ENCODE measurements at places on chromosomes 4 and X.

- no peak for DNase-seq
Observed at GRCh38 chrX:107716118-107716684, 59.4 kb downstream of the TSC22D3 start.

DNA sequence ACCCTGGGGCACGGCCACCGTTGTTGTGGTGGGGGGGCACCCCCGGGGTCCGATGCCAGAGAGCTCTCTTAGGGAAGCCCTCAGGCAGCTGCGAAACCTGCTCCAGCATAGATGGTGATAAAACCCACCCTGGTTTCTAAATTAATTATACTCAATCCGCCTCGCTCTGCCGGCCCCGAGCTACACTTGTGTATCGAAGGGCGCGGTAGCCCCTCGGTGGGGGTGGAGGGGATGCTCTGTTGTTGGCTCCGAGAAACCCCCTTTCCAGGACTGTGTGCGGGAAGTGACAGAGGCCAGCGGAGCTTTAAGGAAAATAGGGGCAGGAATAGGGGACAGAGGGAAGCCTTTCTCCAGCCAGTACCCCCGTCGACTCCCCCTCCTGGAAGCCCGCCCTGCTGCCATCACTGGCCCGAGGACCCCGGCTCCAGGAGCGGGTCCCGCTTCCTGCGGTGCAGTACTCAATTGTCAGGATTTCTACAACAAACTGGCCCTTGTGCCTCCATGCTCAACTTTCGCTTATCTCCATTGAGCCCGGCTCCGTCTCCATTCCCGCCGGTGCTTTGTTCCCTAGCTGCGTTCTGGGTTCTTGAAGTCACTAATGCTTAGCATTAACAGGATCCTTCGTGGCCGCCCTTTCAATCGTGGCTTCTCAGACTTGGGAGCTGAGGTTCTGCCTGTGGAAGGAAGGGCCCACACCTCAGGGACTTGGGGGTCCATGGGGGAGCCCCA is 408.2 kb downstream of the BCOR start:
- peak; percentile 10 for DNase-seq

DNA sequence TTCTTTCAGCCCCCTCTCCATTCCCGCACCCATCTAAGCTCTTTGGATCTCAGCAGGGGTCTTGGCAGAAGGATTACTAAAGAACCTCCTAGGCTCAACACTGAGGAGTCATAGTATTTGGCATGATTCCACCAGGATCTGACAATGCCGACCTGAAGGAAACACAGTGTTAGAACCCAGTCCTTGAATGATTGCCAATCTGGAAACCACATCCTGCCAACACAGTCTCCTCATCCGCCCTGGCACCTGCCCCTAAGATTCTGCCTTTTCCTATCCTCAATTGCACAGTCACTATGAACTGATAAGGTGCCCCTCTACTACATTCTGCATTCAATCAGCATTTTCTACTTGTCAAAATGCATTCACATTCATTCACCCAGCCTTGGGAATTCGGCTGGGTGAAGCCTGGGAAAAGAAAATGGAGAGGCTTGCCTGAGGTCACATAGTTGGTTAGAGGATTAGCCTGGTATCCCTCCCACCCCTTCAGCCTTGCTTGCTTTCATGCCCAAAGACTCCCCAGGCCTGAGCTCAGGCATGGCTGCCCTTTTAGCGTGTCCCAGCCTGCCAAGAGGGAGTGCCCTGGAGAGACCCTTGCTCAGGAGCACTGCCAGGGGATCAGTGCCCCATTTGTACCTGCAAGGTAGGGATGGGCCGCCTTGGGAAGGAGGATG is 2.2 kb upstream of the CLDN2 start:
- DNase-seq, result no peak

GRCh38 chrX:124719060-124719459 is 372.7 kb downstream of the SH2D1A start:
- DNase-seq, result no peak

- no peak for DNase-seq
Observed at GRCh38 chrX:24426921-24427746, 38.0 kb upstream of the PDK3 start.

DNA sequence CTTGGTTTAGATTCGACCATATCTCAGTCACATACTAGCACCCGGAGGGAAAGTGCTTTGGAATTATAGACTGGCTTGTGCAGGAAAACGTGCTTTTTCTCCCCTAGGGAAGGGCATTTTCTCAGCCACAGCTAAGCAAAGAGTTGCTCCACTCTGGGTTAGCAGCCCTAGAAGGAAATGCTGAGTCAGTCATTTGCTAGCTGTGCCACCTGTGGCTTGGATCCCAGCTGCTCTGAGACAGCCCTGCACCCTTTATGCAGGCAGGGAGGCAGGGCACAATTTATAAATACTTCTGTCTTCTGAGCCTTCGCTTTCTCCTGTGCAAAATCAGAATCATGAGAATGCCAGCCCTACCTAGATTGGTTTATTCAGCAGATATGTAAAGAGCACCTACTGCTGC is 1.3 kb upstream of the USP51 start:
- no peak for DNase-seq

All from hippocampal formation (tissue), 2 donors.